Mesothelial cell of epicardium (in vitro differentiated cells): ENCODE measurements at places on chromosomes 13 and 19. TPM values are rescaled to one million over a fixed set of nuclear protein-coding genes. Genes with fewer than 3 reads are reported as not detected.

MBD3L2B gene
- not detected in 3 replicates for total RNA-seq

PRTN3 gene
- total RNA-seq, result 0.23 TPM in 1 of 3 replicates, not detected in the others

MTUS2 gene
- 1.4 to 1.9 TPM (median 1.4 TPM) in 3 replicates for total RNA-seq

CILP2 gene
- 22.7 to 23.2 TPM (median 23.2 TPM) in 3 replicates for total RNA-seq

PABPC3 gene
- 0.27 to 0.38 TPM (median 0.29 TPM) in 3 replicates for total RNA-seq

GRCh38 chr19:7874076-7874896, at the start of gene PRR36:
PRR36 (minus strand) TSS chr19:7874390; CDS start chr19:7873689, 701 bp downstream.
- peak; percentile 83 for DNase-seq

DNA sequence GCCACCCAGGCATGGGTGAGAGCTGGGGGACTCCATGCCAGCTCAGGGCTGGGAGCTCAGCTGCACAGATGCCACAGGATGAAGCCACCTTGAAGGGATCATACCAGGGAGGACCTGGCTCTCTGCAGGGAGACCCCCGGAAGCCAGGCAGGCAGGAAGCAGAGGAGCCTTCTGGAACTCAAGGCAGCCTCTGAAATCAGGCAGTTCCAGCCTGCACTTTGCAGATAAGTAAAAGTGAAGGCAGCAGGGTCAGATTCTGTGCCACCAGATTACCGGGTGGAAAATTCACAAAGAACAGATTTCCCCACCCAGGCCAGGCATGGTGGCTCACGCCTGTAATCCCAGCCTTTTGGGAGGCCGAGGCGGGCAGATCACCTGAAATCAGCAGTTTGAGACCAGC, 2.5 kb downstream of the TMEM259 start:
- DNase-seq, result no peak

- no peak for DNase-seq
Observed at GRCh38 chr13:112706171-112706570, 16.3 kb downstream of the ATP11A start.

DNA sequence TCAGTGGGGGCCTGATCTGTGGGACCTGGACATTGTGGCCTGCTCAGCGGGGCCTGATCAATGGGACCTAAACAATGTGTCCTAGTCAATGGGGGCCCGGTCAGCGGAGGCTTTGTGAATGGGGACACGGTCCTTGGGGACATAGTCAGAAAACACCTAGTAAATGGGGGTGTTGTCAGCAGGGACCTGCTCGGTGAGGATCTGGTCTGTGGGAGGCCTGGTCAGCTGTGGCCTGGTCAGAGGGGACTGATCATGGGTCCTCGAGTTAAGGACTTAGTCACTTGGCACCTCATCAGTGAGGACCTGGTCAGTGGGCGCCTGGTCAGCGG, 44.5 kb upstream of the TPM4 start:
- DNase-seq, result no peak

DNA sequence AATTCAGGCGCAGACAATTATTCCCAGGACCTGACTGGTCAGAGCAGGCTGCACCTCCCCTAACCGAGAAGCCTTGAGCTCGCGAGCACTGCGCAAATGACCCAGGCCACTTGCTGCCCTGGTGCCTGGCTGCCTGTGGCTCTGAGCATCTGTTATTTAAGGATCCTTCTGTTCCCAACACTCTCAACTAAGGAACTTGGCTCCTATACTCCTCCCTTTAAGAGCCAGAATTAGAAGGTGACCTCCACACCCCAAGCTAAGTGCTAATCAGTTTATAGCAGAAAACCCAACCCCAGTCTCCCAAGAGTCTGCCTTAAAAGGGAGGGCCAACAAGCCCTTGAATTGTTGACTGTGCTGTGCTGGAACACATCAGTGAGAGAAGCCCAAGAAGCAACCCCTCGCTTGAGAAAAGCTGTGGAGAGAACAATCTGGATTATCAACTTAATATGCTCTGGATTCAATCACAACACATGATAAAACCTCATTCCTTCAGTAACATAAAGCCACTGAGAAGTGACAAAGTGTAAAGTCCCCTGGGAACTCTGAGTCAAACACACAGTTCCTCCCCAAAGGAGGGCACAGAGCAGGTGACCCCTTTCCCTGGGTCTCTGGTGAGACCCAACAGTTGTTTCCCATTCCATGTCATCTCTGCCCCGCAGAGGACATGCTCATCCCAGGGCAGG, 14.6 kb downstream of the AKAP8L start:
- DNase-seq, result no peak

DNA sequence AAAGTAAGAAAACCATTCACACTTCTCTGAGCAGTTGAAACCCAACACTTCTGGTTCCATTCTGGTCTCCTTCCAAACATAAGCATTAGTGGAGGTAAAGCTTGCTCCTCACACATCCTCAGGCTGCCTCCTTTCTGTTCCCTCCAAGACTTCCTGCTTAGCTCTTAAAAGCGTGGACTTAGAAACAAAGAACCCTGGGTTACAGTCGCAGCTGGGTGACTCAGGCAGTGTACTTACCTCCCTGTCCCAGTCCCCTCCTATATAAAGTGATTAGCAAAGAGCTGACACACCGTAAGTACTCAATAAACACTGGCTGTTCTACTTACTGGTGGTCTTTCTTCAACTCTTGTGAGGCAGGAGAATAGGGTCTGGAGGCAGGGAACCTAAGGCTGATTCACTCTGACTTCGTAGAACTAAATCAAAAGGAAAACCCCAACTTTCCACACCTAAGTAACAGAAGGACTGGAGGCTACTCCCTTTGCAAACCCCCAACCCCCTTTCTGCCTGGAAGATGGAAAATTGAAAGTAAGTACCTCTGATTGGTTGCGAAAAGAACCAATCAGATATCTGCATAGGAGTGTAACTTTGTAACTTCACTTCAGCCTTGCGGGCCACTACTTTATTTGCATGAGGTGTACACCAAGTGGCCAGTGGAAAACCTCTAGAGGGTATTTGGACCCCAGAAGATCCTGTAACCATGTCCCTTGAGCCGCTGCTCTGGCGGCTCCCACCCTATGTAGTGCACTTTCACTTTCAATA, 165.4 kb downstream of the SUCLA2 start:
- DNase-seq, result no peak

GRCh38 chr19:29499921-29500590, 25.7 kb upstream of the VSTM2B start:
- DNase-seq, result no peak

DNA sequence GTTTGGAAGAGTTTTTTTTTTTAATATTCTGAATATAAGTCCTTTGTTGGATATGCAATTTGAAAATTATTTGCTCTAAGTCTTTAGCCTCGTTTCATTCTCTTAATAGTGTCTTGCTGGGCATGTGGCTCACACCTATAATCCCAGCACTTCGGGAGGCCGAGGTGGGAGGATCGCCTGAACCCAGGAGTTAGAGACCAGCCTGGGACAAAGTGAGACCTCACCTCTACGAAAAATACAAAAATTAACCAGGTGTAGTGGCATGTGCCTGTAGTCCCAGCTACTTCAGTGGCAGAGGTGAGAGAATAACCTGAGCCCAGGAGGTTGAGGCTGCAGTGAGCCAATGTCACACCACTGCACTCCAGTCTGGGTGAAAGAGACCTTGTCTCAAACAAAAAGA, 87.3 kb upstream of the UBAC2 start:
- DNase-seq, result no peak

GRCh38 chr13:49370371-49370770, 73.5 kb downstream of the CAB39L start:
- no peak for DNase-seq

DNA sequence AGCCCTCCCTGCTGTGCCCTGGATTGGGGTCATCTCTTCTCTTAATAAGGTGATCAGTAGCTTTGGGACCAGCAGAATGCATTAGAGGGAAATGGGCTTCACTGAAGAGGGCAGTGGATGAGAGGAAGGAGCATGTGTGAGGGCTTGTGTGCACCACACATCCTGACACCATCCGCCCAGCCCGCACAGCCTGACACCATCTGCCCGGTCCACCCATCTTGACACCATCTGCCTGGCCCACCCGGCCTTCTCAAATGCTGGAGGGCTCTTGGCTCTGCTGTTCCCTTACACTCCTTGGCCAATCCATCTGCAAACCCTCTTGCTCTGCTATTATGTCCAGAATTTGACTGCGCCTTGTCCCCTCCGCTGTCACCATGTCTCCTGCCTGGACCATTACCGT, 41.8 kb downstream of the BICRA start:
- DNase-seq, result no peak
